Lower lobe of right lung (tissue), 2 donors: ENCODE measurements at places on chromosomes 2 and 18. TPM values are rescaled to one million over a fixed set of nuclear protein-coding genes. Genes with fewer than 3 reads are reported as not detected.

Gene COL4A4
- 24.3 TPM for total RNA-seq

Gene KCNIP3
- total RNA-seq = 2.6 TPM

Gene SATB2
- 5.0 TPM for total RNA-seq

Gene GAREM1
- total RNA-seq = 10.3 TPM

DNA sequence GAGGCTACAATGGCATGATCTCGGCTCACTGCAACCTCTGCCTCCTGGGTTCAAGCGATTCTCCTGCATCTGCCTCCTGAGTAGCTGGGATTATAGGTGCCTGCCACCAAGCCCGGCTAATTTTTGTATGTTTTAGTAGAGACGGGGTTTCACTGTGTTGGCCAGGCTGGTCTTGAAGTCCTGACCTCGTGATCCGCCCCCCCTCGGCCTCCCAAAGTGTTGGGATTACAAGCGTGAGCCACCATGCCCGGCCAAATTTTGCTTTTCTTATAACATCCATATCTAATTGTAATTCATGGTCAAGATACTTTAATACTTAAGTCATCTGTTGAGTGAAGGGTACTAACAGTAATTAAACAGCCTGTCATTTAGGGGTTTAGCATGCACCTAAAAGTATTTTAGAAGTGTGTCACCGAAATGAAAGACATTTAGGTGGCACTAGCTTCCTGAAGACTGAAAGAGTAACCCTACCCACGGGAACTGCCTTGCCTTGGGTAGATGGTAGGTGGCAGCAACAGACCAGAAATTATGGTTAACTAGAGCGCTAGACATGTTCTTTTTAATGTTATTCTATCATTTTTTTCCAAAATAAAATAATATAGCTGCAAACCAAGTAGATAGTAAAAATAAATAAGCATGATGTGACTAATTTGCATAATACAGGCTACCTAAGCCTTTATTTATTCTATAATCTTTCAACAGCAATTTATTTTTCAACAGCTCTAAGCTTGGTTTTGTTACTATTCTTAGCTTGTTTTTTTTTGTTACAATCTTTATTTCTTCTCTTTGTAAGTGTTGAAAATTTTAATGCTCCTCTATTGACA lies 8.6 kb upstream of the ACYP2 start:
- no peak overlapping the region for H3K4me3 ChIP-seq
- peaks cover 12% of the 10 kb centered on the region for H3K4me1 ChIP-seq
- H3K27me3 ChIP-seq = no peaks in the 10 kb centered on the region

- no peaks in the 10 kb centered on the region for H3K36me3 ChIP-seq
- H3K4me3 ChIP-seq = no peak overlapping the region
- no peak overlapping the region for H3K27ac ChIP-seq
- H3K4me1 ChIP-seq = peaks cover 33% of the 10 kb centered on the region
Measured at GRCh38 chr2:203659331-203660049, 46.9 kb upstream of the CD28 start.

GRCh38 chr2:37421686-37422085 lies 77.3 kb downstream of the QPCT start:
- no peak overlapping the region for H3K4me3 ChIP-seq
- no peaks in the 10 kb centered on the region for H3K27me3 ChIP-seq
- H3K4me1 ChIP-seq = no peaks in the 10 kb centered on the region
- H3K36me3 ChIP-seq = no peaks in the 10 kb centered on the region

DNA sequence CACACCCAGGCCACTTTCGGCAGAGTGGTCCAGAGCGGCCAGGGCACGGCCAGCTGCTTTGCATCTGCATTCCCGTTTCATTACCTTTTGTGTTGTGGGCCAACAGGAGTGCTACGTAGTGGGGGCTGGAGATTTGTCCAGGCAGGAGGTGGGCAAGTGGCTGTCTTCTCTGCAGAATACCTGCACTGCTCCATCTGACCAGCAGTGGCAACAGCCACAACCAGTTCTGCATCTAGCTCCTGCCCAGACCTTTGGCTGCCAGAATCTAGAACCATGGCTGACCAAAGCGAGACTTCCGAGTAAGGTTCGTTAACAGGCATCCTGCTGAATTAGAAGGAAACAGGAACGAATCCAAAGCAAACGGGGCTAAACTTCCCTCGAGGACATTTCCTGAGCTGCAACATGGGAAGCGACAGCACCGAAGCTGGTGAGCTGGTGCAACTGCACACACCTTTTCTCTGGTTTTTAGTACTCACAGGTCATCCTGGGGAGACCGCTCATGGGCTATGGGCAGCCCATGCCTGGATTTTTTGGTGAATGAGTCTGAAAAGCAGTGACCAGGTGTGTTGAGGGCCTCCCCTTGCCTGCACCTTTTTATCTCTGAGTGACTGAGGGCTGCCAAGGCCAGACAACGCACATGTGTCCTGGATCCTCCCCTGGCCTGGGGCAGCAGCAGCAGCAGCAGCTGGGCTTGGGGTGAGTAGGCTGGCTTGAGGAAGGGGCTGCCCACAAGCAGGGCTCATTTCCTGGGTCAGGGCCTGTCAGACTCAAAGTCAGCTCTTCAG lies 10.5 kb downstream of the GDF7 start:
- no peak for DNase-seq
- peaks cover 4% of the 10 kb centered on the region for H3K36me3 ChIP-seq
- H3K27me3 ChIP-seq = peaks cover 25% of the 10 kb centered on the region
- H3K27ac ChIP-seq = no peak overlapping the region
- H3K4me3 ChIP-seq = no peak overlapping the region
- peaks cover 4% of the 10 kb centered on the region for H3K4me1 ChIP-seq

GRCh38 chr2:159744363-159744762 lies 32.1 kb downstream of the MARCHF7 start:
- no peaks in the 10 kb centered on the region for H3K27me3 ChIP-seq
- H3K27ac ChIP-seq = no peak overlapping the region
- no peaks in the 10 kb centered on the region for H3K4me1 ChIP-seq
- H3K4me3 ChIP-seq = no peak overlapping the region
